Cardiac muscle cell (in vitro differentiated cells and primary cell): ENCODE measurements at places on chromosomes 1 and 21.

DNA sequence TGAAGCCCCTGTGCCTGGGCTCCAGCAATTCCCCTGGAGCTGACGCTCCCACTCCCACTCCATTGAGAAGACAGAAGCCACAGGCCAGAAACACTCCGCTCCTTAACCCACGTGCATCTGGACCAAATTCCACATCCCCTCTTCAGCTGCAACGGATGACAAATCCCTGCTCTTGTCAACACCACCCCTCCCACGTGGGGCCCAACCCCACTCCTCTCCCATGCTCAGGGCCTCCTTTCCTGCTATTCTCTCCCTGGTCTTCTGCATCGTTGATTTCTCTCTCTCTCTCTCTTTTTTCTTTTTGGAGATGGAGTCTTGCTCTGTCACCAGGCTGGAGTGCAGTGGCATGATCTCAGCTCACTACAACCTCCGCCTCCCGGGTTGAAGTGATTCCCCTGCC, 18.3 kb downstream of the CA6 start:
- no peaks in the 10 kb centered on the region for H3K27me3 ChIP-seq
- no peak overlapping the region for H3K27ac ChIP-seq
- no peaks in the 10 kb centered on the region for H3K4me1 ChIP-seq
- DNase-seq: no peak
- H3K36me3 ChIP-seq: no peaks in the 10 kb centered on the region

- no peak overlapping the region for H3K4me3 ChIP-seq
- no peaks in the 10 kb centered on the region for H3K27me3 ChIP-seq
- no peak for DNase-seq
Measured at GRCh38 chr21:44399955-44400790, 46.8 kb downstream of the TRPM2 start.

GRCh38 chr1:208172423-208173145, 71.6 kb downstream of the PLXNA2 start:
- H3K27ac ChIP-seq: no peak overlapping the region
- H3K27me3 ChIP-seq: no peaks in the 10 kb centered on the region

DNA sequence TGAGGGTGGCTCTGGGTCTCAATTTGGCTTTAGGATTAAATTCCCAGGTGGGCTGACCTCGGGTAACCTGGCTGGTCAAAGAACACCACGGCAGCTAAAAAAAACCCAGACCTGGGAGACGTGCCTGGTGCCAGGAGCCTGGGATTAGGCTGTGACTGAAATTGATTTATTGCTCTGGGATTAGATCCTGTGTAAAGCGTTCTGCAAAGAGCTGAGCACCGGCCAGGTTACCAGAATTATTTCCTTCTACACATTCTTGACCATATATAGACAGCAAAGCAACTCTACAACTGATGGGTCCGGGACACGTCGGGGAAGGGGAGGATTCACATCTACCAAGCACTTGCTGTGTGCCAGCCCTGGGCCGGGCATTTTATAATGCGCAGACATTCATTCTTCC, 45.2 kb downstream of the TMCO4 start:
- peak overlapping the region; percentile 62 for H3K27ac ChIP-seq
- peaks cover 19% of the 10 kb centered on the region for H3K4me1 ChIP-seq
- no peak for DNase-seq
- no peaks in the 10 kb centered on the region for H3K36me3 ChIP-seq
- no peaks in the 10 kb centered on the region for H3K27me3 ChIP-seq
- H3K4me3 ChIP-seq: no peak overlapping the region

- no peak for DNase-seq
- no peak overlapping the region for H3K27ac ChIP-seq
- no peak overlapping the region for H3K4me3 ChIP-seq
- no peaks in the 10 kb centered on the region for H3K27me3 ChIP-seq
- no peaks in the 10 kb centered on the region for H3K36me3 ChIP-seq
Measured at GRCh38 chr1:227894831-227895451, 52.8 kb downstream of the WNT9A start.

DNA sequence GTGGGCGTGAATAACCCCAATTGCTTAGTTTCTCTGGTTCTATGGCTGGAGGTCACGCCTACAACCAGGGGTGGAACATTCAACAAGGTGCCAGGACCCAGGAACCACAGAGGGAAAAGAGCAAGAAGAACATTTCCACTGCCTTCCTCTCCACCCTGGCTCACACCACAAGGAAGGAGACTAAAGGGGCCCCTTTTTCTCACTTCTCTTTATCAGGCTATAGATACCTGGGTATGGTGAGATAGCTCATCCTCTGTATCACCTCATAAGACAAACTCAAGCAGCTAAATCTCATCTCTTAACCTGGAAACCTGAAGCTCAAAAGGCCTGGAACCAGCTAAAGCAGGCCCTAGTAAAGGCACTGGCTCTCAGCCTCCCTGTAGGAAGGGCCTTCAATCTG, 438.8 kb upstream of the OLFM3 start:
- no peaks in the 10 kb centered on the region for H3K36me3 ChIP-seq
- no peak for DNase-seq
- no peak overlapping the region for H3K4me3 ChIP-seq
- H3K4me1 ChIP-seq: no peaks in the 10 kb centered on the region
- no peaks in the 10 kb centered on the region for H3K27me3 ChIP-seq

DNA sequence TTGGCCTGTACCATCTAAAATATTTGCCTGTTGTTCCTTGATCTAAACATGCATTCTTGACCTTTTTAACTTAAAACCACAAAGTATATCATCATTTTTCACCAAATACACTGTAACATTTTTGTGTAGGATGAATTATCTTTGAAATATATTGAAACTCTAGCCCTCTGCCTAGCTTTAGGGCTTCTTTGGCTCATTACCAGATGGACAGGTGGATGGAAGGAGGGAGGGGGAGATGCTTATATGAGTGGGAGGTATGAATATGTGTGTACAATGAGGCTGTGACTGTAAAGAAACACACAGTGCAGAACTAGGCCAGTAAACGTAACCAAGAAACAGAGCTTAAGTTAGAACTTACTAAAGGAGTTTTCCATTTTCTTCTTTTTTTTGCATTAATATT, 118.5 kb downstream of the ESRRG start:
- H3K4me1 ChIP-seq: peaks cover 48% of the 10 kb centered on the region
- peak overlapping the region; percentile 80 for H3K27ac ChIP-seq
- DNase-seq: no peak
- no peak overlapping the region for H3K4me3 ChIP-seq
- no peaks in the 10 kb centered on the region for H3K27me3 ChIP-seq

DNA sequence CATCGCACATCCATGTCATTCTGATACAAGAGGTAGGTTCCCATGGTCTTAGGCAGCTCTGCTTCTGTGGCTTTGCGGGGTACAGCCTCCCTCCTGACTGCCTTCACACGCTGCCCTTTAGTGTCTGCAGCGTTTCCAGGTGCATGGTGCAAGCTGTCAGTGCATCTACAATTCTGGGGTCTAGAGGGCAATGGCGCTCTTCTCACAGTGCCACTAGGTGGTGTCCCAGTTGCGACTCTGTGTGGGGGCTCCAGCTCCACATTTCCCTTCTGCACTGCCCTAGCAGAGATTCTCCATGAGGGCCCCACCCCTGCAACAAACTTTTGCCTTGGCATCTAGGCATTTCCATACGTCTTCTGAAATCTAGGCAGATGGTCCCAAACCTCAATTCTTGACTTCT, 138.2 kb upstream of the BRINP3 start:
- H3K27me3 ChIP-seq: no peaks in the 10 kb centered on the region
- H3K27ac ChIP-seq: no peak overlapping the region
- H3K4me1 ChIP-seq: peaks cover 11% of the 10 kb centered on the region
- no peak overlapping the region for H3K4me3 ChIP-seq
- no peak for DNase-seq

DNA sequence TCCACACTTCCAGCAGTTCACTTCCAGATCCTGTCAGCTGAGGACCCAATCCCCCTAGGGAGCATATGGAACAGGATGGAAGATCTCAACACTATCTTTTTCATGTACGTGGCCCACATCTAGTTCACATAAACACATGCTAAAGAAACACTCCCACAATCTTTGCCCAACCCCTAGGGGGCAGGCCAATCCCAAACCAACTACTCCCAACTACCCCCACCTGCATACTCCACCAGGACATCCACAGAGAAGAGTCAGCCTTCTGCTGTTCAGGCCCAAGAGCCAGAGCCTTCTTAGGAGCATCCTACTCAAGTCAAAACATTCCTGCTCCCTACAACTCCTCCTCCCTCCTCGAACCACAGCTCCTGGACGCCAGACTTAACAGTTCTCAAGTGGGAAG, 5.6 kb upstream of the SLC5A9 start:
- H3K27me3 ChIP-seq: no peaks in the 10 kb centered on the region
- H3K36me3 ChIP-seq: no peaks in the 10 kb centered on the region
- H3K4me1 ChIP-seq: no peaks in the 10 kb centered on the region
- H3K4me3 ChIP-seq: no peak overlapping the region

- DNase-seq: peak; percentile 59
- H3K4me1 ChIP-seq: peaks cover 30% of the 10 kb centered on the region
- H3K27me3 ChIP-seq: no peaks in the 10 kb centered on the region
- no peak overlapping the region for H3K4me3 ChIP-seq
- H3K27ac ChIP-seq: peak overlapping the region; percentile 36
Measured at GRCh38 chr1:201877877-201878401, 10.8 kb upstream of the SHISA4 start.

- H3K36me3 ChIP-seq: no peaks in the 10 kb centered on the region
- H3K4me1 ChIP-seq: no peaks in the 10 kb centered on the region
- H3K4me3 ChIP-seq: no peak overlapping the region
- no peak overlapping the region for H3K27ac ChIP-seq
- no peak for DNase-seq
Measured at GRCh38 chr21:38561613-38562581, 63.6 kb upstream of the ERG start.

DNA sequence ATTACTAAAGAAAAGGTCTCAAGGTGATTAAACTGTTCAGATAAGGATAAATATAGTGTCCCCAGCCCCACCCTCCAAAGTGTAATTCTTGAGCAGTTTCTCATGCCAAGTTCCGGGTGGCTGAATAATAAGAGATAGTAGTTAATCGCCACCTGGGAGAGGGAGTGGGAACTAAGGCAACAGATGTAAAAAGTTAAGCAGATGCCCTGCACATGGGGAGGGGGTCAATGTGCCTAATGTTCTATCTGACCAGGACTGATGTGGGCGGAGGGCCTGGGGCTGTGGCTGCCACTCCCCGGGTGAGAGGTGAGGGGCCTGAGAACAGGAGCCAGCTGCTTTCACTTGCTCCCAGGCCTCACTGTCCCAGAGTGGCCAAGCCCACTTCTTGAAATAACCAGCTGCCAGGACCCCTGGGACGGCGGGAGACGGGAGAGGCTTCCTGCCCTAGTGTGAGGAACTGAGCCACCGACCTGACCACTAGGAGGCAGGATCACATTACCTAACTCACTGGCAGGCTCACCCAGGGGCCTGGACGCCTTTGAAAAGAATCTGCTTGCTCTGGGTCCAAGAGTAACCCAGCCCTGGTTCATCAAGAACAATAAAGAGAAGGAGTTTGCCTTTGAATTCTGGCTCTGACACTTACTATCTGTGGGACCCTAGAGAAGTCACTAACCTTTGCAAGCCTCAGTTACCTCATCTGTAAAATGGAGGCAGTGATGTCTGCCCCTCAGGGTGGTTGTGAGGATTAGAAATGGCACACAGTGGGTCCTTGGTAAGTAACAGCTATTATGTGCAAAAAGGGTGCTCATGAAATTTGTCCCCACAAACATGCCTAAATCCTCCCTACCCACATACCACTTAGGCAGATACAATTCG, 179.2 kb downstream of the ATG4C start:
- peak; percentile 73 for DNase-seq
- no peak overlapping the region for H3K4me3 ChIP-seq
- no peak overlapping the region for H3K27ac ChIP-seq
- no peaks in the 10 kb centered on the region for H3K27me3 ChIP-seq
- no peaks in the 10 kb centered on the region for H3K36me3 ChIP-seq

- H3K36me3 ChIP-seq: no peaks in the 10 kb centered on the region
- no peak overlapping the region for H3K4me3 ChIP-seq
- H3K27ac ChIP-seq: no peak overlapping the region
- no peak for DNase-seq
- H3K4me1 ChIP-seq: no peaks in the 10 kb centered on the region
Measured at GRCh38 chr21:41611966-41612606, 104.1 kb upstream of the TMPRSS2 start.

- H3K4me1 ChIP-seq: no peaks in the 10 kb centered on the region
- no peaks in the 10 kb centered on the region for H3K36me3 ChIP-seq
- peaks cover 28% of the 10 kb centered on the region for H3K27me3 ChIP-seq
- H3K4me3 ChIP-seq: no peak overlapping the region
- no peak overlapping the region for H3K27ac ChIP-seq
- DNase-seq: no peak
Measured at GRCh38 chr1:20729990-20730689, 2.4 kb downstream of the SH2D5 start.

- H3K4me3 ChIP-seq: no peak overlapping the region
- no peaks in the 10 kb centered on the region for H3K36me3 ChIP-seq
- DNase-seq: no peak
- H3K27me3 ChIP-seq: no peaks in the 10 kb centered on the region
- H3K27ac ChIP-seq: no peak overlapping the region
- H3K4me1 ChIP-seq: peaks cover 8% of the 10 kb centered on the region
Measured at GRCh38 chr21:28857752-28858151, 134.9 kb downstream of the LTN1 start.

GRCh38 chr1:31013187-31013864, 52.2 kb downstream of the PUM1 start:
- DNase-seq: peak; percentile 42
- peaks cover 11% of the 10 kb centered on the region for H3K4me1 ChIP-seq
- H3K36me3 ChIP-seq: peaks cover 4% of the 10 kb centered on the region
- no peak overlapping the region for H3K4me3 ChIP-seq
- no peaks in the 10 kb centered on the region for H3K27me3 ChIP-seq

- no peak overlapping the region for H3K4me3 ChIP-seq
- no peaks in the 10 kb centered on the region for H3K27me3 ChIP-seq
- H3K4me1 ChIP-seq: no peaks in the 10 kb centered on the region
Measured at GRCh38 chr1:227747948-227748495, 12.8 kb downstream of the SNAP47 start.

DNA sequence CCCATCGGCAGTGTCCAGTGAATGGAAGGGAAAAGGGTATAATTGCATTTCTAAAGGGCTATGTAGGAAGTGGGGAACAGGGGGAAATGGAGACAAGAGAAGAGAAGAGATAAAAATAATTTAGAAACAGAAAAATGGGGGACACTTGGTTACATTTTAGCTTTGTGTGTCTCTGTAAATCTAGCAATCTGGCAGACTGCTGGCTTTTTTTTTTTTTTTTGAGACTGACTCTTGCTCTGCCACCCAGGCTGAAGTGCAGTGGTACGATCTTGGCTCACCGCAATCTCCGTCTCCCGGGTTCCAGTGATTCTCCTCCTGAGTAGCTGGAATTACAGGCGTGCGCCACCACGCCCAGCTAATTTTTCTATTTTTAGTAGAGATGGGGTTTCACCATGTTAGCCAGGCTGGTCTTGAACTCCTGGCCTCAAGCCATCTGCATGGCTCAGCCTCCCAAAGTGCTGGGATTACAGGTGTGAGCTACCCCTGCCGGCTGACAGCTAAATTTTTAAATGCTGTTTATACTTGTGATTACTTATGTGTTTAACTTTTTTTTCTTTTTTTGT, 53.4 kb downstream of the AGPAT3 start:
- no peaks in the 10 kb centered on the region for H3K36me3 ChIP-seq
- no peak for DNase-seq
- H3K27ac ChIP-seq: no peak overlapping the region
- H3K4me3 ChIP-seq: no peak overlapping the region
